ENCODE measurements at places on chromosomes 1 and 21. TPM values are rescaled to one million over a fixed set of nuclear protein-coding genes. Genes with fewer than 3 reads are reported as not detected.

The PADI4 gene
- not detected for total RNA-seq

DNA sequence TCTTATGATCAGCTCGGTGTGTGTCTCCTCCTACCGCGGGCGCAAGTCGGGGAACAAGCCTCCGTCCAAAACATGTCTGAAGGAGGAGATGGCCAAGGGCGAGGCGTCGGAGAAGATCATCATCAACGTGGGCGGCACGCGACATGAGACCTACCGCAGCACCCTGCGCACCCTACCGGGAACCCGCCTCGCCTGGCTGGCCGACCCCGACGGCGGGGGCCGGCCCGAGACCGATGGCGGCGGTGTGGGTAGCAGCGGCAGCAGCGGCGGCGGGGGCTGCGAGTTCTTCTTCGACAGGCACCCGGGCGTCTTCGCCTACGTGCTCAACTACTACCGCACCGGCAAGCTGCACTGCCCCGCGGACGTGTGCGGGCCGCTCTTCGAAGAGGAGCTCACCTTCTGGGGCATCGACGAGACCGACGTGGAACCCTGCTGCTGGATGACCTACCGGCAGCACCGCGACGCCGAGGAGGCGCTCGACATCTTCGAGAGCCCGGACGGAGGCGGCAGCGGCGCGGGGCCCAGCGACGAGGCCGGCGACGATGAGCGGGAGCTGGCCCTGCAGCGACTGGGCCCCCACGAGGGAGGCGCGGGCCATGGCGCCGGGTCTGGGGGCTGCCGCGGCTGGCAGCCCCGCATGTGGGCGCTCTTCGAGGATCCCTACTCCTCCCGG, 1.5 kb downstream of the KCNC4 start:
- DNase-seq = no peak

The CLCNKB gene
- not detected for total RNA-seq

DNA sequence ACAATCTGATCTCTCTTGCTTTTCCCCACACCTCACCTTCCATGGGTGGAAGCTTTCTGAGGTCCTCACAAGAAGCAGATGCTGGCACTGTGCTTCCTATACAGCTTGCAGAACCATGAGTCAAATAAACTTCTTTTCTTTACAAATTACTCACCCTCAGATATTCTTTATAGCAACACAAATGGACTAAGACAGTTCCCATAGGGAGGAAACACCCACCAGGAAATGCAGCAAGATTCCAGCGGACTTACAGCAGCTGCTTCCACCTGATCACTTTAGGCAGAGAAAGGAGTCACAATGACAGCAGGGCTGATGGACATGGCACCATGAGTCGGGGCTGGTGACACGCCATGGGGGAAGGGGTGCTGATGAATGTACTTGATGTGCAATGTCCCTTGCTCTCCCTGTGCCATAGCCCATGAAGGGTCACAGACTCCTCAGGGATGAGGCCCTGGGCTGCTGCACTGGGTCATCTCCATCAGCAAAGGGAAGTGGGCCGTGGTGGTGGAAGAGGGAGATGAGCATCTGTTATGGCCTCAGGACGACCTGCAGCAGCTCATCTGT, 53.9 kb downstream of the PRSS38 start:
- DNase-seq = no peak

GRCh38 chr1:30707412-30708360, 15.7 kb downstream of the MATN1 start:
- DNase-seq = peak; percentile 66

The TSSK3 gene
- total RNA-seq = 2.3 TPM

The FCRL6 gene
- not detected for total RNA-seq

DNA sequence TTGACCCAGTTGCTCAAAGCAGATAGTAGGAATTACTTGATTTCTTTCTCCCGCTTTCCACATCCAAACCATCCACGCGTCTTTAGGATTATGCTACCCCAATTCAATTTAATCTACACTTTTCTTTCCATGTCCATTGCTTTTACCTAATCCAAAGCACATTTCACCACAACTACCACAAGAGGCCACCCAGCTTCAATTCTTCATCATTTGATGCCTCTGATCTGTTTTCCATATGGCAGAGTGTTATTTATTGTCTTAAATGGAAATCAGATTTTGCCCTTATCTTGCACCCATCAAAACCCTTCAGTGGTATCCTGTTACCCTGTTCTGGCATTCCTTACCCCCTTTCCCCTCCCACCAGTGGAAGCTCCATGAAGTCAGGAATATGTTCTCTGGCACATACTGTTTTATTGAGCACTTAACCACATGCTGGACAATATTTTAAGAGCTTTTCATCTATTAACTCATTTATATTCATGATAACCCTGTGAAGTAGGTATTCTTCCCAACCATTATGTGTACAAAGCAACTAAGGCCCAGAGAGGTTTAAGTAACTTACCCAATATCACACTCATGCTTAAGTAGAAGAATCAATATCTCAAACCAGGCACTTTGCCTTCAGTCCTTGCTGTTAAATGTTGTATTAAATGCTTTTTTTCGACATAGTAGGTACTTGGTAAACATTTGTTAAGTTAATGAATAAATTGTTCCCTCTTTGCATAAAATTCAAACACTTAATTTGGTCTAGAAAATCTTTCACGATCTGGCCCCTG, 34.6 kb downstream of the CLIC4 start:
- DNase-seq = peak; percentile 25

DNA sequence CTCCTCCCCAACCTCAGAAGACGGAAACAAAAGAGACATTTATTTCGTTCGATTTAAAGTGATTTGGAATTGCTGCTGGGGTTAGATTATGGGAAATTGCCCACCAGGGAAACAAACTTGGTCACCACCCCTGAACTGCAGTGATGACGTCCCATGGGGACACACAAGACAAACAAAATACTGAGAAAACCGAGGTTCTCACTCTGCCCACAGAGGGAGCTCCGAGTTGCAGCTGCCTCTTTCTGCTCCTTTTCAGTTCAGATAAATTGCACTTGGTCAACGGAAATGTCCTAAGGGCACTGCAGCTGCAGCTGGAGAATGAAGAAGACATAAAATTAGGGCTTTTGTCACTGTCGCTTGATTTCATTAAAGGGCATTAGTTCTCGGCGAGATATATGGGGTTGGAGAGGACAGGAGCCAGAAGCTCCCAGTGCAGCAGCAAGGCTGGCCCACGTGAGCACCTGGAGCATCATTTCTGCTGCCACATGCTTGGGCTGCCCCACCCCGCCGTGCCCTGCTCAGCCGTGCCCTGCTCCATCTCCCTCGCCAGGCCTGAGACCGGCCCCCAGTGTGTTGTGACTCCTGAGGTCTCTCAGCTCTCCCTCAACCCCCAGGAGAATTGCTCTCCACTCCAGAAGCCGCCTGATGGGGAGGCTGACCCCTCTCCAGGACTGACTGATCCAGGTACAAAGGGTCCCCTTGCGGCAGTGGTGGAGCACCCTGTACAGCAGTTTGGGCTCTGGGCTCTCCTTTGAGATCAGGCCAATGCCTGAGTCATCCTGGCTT, 231.7 kb upstream of the AJAP1 start:
- DNase-seq = no peak

DNA sequence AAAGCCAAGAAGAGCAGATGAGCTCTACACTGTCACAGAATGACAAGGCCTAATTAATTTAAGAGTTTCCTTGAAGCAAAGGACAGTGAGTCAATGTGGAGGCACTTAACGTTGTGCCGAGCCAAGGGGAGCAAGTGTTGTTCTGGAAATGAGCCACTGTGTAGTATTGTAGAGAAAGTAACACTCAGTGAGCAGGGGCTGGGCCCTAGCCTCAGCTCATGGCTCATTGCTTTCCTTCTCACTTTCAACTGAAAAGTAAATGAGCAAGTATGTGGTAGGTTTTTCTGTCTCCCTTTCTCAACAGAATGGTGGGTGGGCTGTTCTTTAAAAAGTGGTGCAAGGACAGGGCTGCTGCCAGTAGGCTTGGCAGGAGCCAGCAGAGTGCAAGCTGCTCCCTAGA, 11.8 kb upstream of the KIAA0040 start:
- no peak for DNase-seq

DNA sequence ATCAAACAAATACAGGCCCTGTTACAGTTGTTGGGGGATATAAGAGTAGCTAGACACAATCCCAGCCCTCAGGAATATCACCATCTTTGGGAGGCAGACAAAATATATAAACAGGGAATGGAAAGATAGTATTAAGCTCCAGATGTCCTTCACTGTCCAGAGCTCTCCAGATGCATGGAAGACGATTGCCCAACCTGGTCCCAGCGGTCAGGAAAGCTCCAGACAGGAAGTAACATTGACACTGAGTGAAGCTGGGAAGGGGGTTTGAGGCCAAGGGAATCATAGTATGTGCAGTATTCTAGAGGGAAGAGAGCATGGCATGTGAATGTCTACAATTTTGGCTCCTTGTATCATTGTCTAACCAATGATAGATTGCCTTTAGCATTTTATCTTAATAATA, 173.9 kb upstream of the HOOK1 start:
- DNase-seq = no peak

The SYNC gene
- total RNA-seq = 141 TPM

GRCh38 chr1:247386687-247387086, 29.3 kb upstream of the NLRP3 start:
- peak; percentile 65 for DNase-seq

- peak; percentile 56 for DNase-seq
Observed at GRCh38 chr1:241507189-241507863, 12.2 kb downstream of the FH start.

DNA sequence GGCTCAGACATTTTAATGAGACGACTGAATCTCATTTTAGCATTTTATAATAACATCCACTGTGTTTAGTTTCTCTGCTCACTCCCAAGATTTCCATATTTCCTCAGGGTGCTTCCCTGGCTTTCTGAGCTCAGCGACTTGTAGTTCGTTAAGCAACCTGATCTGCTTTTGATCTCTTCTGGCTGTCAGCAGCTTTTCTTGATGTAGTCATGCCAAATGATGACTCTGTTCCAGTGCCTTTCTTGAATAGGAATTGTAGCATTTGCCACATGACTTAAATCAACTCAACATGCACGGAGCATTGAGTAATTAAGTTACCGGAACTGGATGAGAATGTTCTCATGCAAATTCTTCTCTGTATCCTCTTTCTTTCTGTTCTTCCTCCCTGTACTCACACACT, 246.1 kb downstream of the FMN2 start:
- peak; percentile 94 for DNase-seq
